ENCODE measurements at places on chromosomes 16 and 17. TPM values are rescaled to one million over a fixed set of nuclear protein-coding genes. Genes with fewer than 3 reads are reported as not detected.

Gene UQCRC2
- 49.5 TPM for polyA plus RNA-seq

Gene SYCE1L
- polyA plus RNA-seq, result 4.3 TPM

Gene TUBB3
- 1.8 TPM for polyA plus RNA-seq

Gene INPP5K
- 24.4 TPM for polyA plus RNA-seq

Gene SOX8
- 5.5 TPM for polyA plus RNA-seq

Gene TEKT1
- polyA plus RNA-seq, result 0.07 TPM

Gene ACAP1
- 4.4 TPM for polyA plus RNA-seq

Gene MYO15A
- polyA plus RNA-seq, result 1.3 TPM

Gene KRTAP3-2
- not detected for polyA plus RNA-seq

Gene C17orf107
- polyA plus RNA-seq, result 1.9 TPM

Gene SCNN1B
- polyA plus RNA-seq, result 2.3 TPM

Gene SPATA22
- 0.46 TPM for polyA plus RNA-seq

Gene KCNAB3
- 4.7 TPM for polyA plus RNA-seq

Gene SDR42E1
- polyA plus RNA-seq, result 2.5 TPM

Gene TSPAN10
- 2.2 TPM for polyA plus RNA-seq

Gene CA10
- 2.0 TPM for polyA plus RNA-seq

Gene PPY
- 57.7 TPM for polyA plus RNA-seq

Gene SCIMP
- 0.34 TPM for polyA plus RNA-seq

Gene NLRC3
- polyA plus RNA-seq, result 0.40 TPM

Gene KRTAP2-2
- not detected for polyA plus RNA-seq

Gene TNFSF13
- polyA plus RNA-seq, result 16.9 TPM

Gene CACNG1
- polyA plus RNA-seq, result not detected

Gene NOD2
- polyA plus RNA-seq, result 0.19 TPM

Gene ARHGAP27
- polyA plus RNA-seq, result 22.4 TPM

Gene ASGR2
- polyA plus RNA-seq, result 0.46 TPM

Gene KRT39
- not detected for polyA plus RNA-seq

Gene ABCC6
- polyA plus RNA-seq, result 25.4 TPM

Gene DNAH3
- not detected for polyA plus RNA-seq

Gene FBXW10
- 0.23 TPM for polyA plus RNA-seq

Gene NRN1L
- 4.2 TPM for polyA plus RNA-seq

Gene GUCY2D
- polyA plus RNA-seq, result 0.02 TPM

Gene CEP295NL
- polyA plus RNA-seq, result 4.1 TPM

Gene GPR142
- polyA plus RNA-seq, result 2.8 TPM

Gene FOXN1
- polyA plus RNA-seq, result not detected

Gene ALDH3A1
- polyA plus RNA-seq, result 0.23 TPM

Gene EZH1
- polyA plus RNA-seq, result 23.3 TPM

Gene MYH11
- 12.2 TPM for polyA plus RNA-seq

Gene GCGR
- polyA plus RNA-seq, result 7.3 TPM

Gene JMJD6
- polyA plus RNA-seq, result 54.0 TPM

Gene NOL11
- polyA plus RNA-seq, result 28.0 TPM

Gene GPRC5C
- polyA plus RNA-seq, result 68.0 TPM
